ENCODE measurements at places on chromosomes 16 and 17. TPM values are rescaled to one million over a fixed set of nuclear protein-coding genes. Genes with fewer than 3 reads are reported as not detected.

- DNase-seq = peak; percentile 97
These were observed 20.0 kb upstream of the RNF135 start for GRCh38 chr17:30950669-30951399.

DNA sequence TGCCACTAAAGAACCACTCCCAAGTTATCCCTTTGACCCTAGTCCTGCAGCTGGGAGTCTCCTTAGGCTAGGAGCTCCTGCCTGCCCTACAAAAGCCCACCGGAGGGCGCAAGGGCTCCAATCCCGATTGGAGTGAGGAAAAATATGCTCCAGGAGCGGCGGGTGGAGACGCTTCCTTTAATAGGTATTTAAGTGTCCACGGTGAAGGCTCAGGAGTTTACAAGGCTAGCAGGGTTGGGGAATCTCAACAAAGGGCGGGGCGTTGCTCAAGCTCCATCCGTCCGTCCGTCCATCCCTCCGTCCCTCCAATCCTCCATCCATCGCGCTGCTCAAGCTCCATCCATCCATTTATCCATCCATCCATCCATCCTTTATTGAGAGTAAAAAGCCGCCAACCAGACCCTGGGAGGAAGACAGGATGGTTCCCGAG lies 556 bp upstream of the SPNS1 start:
- peak; percentile 78 for DNase-seq

GRCh38 chr16:53662072-53662471 lies 41.6 kb downstream of the RPGRIP1L start:
- no peak for DNase-seq

DNA sequence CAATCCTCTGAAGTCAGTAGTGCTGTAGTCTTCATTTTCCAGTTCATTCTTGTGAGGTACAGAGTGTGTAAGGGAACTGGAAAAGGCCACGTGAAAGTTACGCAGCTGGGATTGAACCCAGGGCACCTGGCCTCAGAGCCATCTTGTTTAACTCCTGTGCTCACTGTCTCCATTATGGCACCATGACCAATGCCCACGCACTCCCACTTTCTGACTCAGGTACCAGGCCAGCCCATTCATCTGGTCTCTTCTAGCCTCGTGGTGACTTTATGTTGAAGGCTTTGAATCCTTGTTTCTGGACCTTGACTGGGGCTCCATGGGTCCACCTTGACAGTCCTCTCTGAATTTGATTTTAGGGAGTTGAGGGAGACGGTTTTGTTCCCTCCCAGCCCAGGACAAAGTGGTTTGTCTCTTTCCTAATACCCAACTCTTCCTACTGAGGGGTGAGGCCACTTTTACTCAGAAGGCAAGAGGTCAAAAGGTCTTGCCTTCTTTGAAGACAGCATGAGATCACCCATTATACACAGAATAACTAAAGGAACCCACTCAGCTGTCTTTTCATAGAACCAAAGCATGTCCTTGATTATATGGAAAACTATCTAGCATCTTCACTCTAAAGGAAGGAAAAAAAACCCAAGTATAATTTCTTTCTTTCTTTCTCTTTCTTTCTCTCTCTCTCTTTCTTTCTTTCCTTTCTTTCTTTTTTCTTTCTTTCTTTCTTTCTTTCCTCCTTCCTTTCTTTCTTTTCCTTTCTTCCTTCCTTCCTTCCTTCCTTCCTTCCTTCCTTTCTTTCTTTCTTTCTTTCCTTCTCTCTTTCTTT lies 50.0 kb downstream of the OTOA start:
- DNase-seq = no peak

- no peak for DNase-seq
These were observed 3.6 kb downstream of the C17orf58 start for GRCh38 chr17:67992548-67993152.

- no peak for DNase-seq
These were observed 7.8 kb upstream of the BIRC5 start for GRCh38 chr17:78206298-78206697.

GRCh38 chr17:82028246-82028645 lies 3.2 kb upstream of the RAC3 start:
- no peak for DNase-seq

- no peak for DNase-seq
These were observed at the start of gene SCNN1B for GRCh38 chr16:23302045-23302956. Gene SCNN1B (plus strand): TSS chr16:23302302. CDS start chr16:23348600, 46,298 bp downstream.

- DNase-seq = no peak
These were observed 10.0 kb upstream of the NOS2 start for GRCh38 chr17:27810211-27810901.

DNA sequence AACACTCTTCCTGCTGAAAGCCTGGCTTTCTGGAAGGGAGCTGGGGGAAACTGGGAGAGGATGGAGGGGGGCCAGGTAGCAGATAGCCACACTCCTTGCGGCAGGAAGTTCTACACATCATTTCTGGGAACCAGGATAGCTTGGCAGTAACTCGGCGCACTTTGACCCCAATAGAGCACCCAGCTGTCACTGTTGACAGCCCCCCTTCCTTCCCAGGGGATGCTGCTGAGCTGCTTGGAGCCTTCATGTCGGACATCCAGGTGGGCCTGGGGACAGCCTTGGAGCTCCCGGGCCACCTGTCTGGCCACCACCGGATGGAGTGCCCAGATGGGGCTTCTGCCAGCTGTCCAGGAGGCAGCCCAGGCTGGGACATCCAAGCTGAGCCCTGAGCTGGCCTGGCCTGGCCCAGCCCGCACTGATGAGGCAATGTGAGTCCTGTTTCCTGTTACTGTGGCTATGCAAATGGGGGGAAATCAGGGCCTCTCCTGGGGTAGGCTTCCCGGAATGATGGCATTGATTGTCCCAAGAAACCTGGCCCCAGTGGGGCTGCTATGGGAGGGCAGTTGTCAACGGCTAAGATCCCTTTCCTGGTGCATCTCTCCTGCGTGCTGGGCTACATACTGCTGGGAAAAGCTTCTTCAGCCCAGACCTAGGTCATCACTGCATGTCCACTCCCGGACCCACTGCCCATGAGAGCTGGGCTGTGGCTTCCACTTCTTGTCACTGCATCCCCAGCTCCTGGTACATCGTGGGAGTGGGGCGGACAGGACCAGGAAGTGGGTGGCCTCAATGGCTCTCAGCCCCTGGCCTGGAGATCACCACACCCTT lies 50.0 kb downstream of the SOCS1 start:
- no peak for DNase-seq

GRCh38 chr16:75931043-75931442 lies 204.8 kb upstream of the CPHXL start:
- DNase-seq = peak; percentile 45

CFAP97D1 gene
- total RNA-seq = 1.4 TPM

TERB1 gene
- total RNA-seq = 1.7 TPM

Data from umbilical cord (tissue), 2 donors.